Stimulated activated CD4-positive, alpha-beta T cell treated with anti-CD3 and anti-CD28 coated beads, TNF-alpha, amount 100 ng/mL, for 4 hours (primary cell): ENCODE measurements at places on chromosomes 12 and 14.

- no peak for DNase-seq
These were observed 175.5 kb downstream of the CCDC59 start for GRCh38 chr12:82182601-82183190.

DNA sequence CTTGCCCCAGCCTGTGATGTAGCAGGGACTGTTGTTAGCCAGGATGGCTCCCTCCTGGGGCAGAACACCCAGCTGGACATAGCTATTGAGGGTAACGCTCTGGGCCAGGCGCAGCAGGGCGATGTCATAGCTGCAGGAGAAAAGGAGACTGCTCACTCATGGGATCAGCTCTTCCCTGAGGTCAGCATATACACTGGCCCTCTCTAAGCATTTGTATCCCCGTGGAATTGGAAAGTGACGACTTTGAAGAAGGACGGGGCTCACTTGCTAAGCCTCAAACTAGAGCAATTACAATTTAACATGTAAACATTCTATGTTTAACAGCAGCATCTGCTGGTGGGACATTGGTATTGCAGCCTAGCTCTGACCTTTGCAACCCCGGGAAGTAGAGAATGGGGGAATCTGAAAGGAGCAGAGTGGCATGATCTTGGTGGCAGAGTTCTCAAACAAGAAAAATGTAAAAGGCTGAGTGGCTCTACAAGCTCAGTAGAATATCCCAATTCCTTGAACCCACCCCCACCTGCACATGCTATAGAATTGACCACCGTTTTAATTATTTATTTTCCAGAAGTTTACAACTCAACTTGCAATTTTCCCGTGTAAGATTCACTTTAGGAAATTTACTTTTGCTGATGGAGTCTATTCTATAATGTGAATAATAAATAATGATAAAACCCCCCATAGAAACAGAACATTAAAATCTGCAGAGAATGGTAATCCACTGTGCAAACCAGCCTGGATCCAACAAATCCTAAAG is 5.0 kb downstream of the CELA1 start:
- DNase-seq = peak; percentile 46

GRCh38 chr12:72499244-72499643 is 227.1 kb downstream of the TRHDE start:
- no peak for DNase-seq

DNA sequence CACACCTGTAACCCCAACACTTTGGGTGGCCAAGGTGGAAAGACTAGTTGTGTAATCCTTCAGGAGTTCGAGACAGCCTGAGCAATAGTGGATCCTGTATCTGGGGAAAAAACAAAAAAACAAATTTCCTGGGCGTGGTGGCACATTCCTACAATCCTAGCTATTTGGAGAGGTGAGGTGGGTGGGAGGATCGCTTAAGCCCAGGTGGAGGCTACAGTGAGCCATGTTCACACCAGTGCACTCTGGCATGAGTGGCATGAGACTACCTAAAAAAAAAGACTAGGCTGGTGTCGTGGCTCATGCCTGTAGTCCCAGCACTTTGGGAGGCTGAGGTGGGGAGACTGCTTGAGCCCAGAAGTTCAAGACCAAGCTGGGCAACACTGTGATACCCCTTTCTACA is 17.2 kb downstream of the PTGES3 start:
- no peak for DNase-seq

DNA sequence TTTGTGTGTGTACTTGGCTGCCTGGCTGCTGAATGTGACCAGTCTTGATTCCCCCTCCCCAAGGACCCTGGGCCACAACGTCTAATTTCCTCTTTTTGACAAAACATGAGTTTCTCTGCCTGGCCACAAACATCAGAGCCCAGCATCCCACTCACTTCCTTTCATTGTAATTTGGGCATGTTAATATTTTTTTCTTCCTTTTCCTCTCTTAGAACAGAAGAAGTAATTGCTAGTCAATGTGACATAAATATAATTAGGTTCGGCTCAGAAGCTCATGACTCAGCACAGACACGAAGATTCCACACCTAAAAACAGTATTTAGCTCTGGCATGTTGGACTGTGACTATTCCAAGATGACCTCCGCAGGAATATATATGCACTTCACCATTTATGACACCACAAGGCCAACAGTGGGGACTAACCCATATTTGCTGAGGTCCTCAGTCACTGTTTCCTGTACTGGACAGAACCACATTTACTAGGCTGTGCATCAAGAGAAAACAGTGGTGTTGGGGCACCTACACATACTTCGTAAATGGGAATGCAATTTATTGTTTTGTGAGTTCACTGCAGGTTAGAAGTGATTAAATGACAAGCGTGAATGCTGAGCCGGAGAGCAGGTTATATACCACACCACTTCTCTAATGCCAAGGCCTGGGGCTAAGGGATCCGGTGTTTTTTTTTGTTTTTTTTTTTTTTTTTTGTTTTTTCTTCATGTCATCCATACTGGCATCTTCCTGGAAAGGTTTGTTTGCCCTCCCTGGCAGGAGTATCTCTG is 4.2 kb downstream of the GSG1 start:
- DNase-seq = no peak

- DNase-seq = no peak
These were observed 446.1 kb upstream of the TMEM132C start for GRCh38 chr12:127820846-127821245.

- DNase-seq = no peak
These were observed 87.9 kb downstream of the PTPN11 start for GRCh38 chr12:112506513-112507166.

DNA sequence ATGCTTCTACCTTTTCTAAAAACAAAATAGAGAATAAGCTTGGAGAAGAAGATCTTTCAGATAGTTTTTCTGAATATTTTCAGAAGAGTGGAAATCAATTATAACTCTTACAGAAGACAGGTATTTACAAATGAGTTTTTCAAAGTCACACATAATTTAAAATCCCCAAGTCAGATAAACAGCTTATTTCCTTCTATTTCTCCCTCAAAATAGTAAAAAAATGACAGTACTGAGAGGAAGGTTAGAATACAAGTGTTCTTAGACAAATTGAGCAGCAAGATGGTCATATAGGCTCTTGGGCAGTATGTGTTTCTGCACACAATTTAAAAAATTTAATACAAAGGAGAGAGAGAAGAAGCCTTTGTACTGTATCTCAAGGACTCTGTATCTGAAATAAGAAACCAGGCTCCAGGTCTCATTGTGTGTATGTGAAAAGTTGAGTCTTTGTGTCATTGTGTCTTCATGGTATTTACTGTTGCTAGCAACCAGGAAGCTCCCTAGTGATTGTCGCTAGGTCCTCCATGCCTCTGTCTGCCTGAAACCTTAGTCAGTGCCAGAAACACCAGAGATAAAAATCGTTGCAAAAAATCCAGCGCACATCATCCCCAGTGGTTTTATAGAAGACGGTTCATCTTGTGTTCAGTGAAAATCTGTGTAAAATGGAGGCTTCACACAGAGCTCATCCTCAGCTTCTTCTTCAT is 12.9 kb upstream of the TUBA1A start:
- DNase-seq = no peak

- DNase-seq = no peak
These were observed 154.7 kb downstream of the FBXL14 start for GRCh38 chr12:1439687-1440086.

DNA sequence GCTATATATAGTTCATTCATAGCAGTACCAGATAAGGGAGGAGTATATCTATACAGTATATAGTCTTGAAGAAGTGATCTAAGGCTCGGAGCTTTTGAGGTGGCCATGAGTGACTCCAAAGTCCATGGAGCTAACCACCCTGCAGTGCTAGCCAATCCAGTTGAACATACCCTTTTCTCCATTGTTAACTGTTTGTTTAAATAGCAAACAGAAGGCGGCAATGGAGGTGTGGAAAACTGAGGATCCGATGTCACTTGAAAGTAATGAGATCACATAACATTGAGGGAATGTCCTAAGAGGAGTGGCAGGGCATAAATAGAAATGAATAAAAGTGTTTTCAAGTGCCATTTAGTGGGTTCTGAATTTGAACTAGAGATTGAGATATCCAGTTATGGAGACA is 12.4 kb upstream of the SNAPC1 start:
- no peak for DNase-seq

GRCh38 chr14:101586531-101587430 is 25.5 kb downstream of the DIO3 start:
- no peak for DNase-seq

DNA sequence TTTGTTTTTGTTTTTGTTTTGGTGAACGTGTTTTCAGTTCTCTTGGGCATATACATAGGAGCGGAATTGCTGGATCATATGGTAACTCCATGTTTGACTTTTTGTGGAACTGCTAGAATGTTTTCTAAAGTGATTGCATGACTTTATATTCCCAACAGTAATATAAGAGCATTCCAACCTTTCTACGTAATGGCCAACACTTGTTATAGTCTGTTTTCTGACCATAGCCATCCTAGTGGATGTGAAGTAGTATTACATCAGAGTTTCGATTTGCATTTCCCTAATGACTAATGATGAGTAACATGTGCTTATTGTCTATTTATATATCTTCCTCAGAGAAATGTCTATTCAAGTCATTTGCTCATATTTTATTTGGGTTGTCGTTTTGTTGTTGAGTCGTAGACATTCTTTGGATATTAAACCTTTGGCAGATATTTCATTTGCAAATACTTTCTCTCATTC is 268.7 kb downstream of the AEBP2 start:
- no peak for DNase-seq

GRCh38 chr12:57896434-57897201 is 44.7 kb upstream of the ATP23 start:
- peak; percentile 12 for DNase-seq

- DNase-seq = no peak
These were observed 273.9 kb upstream of the RGS6 start for GRCh38 chr14:71658261-71658860.

DNA sequence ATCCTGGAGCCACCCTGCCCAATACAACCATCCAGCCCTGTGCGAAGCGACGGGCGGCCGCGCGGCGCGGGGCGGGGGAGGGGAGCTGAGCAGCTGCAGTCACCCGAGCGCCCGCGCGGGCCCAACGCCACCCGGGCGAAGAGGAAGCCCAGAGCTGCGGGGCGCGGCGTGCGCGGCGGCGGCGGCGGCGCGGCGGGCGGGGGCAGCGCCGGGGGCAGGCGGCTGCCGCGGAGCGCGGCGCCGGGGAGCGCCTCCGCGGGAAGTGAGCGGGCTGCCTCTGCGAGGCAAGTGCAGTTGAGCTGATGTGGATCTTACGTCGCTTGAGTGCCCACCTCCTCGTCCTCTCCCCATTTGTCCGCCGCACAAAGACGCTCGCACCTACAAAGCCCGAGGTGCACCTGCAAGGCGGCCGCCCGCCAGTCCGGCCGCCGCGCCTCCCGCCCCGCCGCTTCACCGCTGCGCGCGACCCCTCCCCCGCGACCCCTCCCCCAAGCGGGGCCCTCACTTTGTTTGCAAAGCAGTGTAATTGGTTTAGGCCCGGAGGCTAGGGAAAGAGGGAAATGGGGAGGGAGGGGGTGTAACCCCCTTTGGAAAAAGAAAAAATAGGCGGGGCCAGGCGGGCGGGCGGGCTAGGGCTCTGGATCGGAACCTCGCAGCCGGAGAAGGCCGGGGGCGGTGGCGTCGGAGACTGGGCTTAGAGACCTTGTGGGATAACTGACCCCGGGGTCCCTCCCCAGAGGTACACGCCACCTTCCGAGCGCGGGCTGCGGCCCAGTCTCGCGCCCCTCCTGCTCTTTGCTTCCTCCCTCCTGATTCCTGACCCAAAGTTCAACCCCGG is at the start of the genes FOXA1 and TTC6:
Gene FOXA1 (minus strand): TSS at position 279 of the 838 bp plus-strand sequence. CDS start 277 bp downstream, at position 2.
Gene TTC6 (plus strand): TSS at position 659 of the 838 bp plus-strand sequence. CDS start 26,436 bp downstream, outside the sequence.
- DNase-seq = no peak

GRCh38 chr12:47207340-47207717 is 127.6 kb upstream of the AMIGO2 start:
- DNase-seq = no peak

DNA sequence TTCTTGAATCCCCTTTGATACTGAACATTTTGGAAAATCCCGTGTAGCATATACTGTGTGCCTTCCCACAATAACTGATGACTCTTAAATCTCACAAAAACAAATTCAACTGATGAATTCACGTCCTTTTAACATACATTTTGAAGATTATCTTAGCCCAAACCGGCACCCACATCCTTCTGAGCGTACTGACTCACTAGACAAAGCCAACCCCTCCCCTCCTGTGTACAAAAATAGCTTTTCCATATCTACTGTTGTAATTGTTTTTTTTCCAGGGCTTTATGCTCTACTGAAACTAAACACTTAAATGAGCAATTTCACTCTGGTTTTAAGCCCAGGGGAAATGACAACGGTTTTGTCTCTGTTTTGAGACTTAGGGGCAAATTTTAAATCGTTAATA is 109.4 kb upstream of the ATF7IP start:
- DNase-seq = no peak
